ENCODE measurements at places on chromosomes 5 and 9.

GRCh38 chr9:108443019-108443633 lies 412.7 kb downstream of the ACTL7B start:
- no peak for DNase-seq

DNA sequence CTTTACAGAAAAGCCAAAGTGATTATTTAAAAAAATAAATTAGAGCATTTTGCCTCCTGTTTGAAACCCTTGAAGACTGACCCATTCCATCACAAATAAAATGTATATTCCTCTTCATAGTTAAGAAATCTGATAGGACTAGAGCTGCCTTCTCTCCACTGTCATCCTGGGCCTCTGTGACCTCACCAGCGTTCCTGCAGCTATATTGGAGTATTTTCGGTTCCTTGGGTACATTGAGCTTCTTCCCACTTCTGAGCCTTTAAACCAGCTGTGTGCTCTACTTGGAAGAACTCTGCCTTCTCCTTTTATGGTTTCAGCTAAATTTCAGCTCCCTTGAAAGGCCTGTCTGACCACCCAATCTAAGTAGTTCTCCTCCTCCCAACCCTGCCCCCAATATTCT lies 99.1 kb upstream of the ABCA1 start:
- no peak for DNase-seq

DNA sequence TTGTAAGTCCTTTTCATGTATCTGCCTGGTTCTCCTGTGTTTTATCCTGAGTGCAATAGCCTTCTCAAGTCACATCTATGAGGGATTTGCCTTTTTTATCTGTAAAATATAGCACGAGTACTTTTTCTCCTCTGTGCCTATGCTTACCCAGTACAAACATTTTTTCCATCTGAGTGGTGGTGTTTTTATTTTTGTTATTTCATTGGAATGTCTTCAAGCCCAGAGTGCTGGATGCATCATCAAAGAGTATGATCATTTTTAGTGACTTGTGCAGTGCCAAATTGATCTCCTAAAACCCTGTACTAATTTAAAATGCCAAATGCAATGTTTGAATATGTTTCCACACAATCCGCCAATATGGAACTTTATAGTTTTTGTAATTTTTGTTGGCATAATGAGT lies 86.1 kb downstream of the TLE4 start:
- no peak for DNase-seq

- DNase-seq: no peak
These were observed 15.1 kb downstream of the SPATA9 start for GRCh38 chr5:95667678-95668077.

- DNase-seq: no peak
These were observed 85.6 kb upstream of the CACNA1B start for GRCh38 chr9:137791947-137792346.
